ENCODE measurements at places on chromosomes 1 and 21.
A peak's percentile ranks its signal among the peaks of the same experiment; 100 is the strongest.

DNA sequence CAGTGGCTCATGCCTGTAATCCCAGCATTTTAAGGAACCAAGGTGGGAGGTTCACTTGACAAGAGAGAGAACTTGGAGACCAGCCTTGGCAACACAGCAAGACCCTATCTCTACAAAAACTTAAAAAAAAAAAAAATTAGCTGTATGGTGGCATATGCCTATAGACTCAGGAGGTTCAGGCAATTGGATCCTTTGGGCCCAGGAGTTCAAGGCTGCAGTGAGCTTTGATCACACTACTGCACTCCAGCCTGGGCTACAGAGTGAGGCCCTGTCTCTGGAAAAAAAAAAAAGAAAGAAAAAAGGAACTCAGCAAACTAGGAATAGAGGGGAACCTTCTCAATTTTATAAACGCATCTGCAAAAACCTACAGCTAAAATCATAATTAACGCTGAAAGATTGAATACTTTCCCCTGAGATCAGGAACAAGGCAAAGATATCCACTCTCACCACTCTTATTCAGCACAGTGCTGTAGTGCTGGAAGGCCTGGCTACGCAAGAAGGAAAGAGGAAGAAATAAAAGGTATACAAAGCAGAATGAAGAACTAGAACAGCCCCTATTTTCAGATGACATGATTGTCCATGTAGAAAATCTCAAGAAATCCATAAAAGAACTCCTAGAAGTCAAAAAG, 21.6 kb downstream of the HSF2BP start:
- DNase-seq = no peak

DNA sequence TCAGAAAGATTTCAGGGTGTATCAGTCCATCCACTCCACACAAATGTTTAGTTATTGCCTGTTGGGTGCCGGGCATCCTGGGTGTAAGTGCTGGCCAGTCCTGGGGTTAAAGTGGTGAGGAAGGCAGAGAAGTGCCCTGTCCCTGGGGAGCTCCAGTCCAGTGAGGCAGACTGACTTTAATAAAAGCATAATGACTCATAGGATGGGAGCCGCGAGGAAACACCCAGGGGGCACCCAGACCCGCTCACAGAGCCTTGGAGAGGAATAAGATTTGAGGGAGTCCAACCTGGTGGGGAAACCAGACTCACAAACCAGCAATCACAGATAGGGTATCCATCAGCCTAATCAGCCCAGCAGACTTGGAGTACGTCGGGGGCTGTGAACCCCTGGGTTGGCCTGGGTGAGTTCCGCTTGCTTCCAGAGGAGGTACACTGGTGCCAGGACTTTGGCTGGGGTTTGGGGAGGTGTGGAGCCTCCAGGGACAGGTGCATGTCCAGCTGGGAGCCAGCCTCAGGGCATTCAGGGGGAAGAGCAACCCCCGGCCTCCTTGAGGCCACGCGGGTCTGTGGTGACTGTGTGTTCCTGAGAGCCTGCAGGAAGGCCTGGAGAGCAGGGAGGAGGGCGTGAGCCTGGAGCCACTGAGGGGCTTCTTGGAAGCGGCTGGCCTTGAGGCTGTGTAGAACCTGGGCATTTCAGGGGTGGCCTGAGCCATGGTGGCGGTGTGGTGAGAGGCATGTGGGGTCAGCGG, 3.7 kb downstream of the PEAR1 start:
- no peak for DNase-seq

DNA sequence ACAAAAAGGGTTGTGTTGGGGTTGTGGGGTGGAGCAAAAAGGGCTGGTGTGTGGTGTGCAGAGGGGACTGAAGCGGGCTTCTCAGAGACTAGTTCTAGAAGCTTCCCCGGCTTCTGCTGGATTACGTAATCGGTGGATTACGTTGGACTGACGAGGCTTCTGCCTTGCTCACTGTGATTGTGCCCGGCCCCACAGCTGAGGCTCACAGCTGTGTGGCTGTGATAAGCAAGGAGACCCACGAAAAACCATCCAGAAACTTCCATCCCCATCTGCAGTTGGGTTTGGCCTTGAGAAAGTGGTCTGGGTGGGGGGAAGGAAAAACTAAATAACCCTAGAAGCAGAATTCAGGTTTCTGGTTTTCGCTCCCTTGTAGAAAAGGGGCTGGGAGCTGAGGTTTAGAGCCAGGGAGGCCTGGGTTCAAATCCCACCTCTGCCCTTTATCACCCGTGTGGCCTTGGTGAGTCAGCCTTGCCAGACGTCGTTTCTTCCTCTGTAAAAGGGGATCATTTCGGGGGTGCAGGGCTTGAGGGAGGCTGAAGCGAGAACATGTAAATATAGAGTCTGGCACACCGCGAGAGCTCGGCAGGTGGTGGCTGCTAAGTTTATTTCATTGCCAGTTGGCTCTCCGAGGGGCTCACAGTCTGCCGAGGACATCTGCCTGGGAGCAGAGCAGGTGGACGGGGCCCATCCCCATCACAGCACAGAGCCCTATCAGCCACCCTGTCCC, 30.4 kb upstream of the DISP3 start:
- DNase-seq = no peak

DNA sequence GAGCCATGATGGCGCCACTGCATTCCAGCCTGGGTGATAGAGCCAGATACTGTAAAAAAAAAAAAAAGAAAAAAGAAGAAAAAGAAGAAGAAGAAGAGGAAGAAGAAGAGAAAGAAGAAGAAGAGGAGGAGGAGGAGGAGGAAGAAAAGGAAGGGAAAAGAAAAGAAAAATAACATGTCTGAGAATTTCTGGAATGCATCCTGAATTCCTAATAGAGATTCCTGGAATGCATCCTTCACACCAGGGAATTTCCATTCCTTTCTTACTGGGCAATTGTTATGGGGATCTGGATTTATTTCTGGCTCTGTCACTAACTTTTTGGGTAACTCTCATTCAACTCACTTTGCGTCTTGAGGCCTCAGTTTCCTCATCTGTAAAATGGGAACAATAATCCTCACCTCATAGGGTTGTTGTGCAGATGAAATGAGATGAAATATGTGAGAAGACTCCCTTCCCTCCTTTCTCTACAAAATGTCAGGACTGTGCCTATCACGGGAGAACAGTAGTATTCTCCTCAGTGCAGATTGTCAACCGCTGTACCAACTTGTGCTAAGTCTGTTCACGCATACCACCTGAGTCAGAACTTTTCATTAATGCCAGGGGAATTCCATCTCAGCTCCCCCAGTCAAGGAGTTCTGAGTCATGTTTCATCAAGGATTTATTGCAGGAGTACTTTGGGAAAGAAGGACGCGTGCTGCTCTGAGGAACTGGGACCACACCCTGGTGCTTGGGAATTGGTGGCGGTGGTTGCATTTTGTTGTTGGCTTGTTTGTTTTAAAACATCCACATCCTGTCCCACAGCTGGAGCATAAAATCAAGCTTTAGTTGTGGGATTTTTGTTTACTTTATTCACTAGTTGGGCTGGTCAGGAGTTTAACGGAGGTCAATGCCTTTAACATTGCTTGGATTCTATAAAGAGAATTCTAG, 42.4 kb upstream of the ROR1 start:
- DNase-seq = no peak

GRCh38 chr21:38590449-38591217, 92.4 kb upstream of the ERG start:
- no peak for DNase-seq

GRCh38 chr1:153612111-153612754, 704 bp downstream of the S100A16 start:
- DNase-seq = no peak

DNA sequence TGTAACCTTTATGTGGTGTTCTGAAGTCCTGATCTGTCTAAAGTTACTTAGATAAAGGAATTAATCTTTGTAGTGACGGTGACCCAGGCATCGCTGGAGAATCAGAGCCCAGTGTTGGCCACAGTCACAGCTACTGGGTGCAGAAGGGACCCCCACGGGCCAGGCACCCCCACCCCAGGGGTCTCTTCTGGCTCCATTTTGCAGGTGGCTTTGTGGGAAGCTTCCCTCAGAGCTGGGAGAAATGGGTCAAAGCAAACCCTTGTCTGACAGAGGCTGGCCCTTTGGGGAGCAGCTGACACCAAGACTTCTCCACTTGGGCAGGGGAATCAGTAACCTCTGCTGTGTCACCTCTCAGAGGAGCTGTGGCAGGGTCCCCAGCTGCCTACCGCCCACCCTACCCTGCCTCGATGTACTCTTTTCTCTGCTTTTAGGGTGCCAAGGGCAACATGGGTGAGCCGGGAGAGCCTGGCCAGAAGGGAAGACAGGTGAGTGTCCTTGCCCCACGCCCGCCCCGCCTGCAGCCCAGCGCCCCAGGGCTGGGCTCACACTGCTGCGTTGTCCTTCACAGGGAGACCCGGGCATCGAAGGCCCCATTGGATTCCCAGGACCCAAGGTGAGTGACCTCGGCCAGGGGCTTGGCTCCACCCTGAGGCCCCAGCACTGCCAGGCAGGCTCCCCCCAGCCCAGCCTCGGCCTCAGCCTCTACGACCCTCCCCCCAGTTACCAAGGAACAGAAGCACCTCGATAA, 17.7 kb downstream of the COL6A2 start:
- DNase-seq = no peak

DNA sequence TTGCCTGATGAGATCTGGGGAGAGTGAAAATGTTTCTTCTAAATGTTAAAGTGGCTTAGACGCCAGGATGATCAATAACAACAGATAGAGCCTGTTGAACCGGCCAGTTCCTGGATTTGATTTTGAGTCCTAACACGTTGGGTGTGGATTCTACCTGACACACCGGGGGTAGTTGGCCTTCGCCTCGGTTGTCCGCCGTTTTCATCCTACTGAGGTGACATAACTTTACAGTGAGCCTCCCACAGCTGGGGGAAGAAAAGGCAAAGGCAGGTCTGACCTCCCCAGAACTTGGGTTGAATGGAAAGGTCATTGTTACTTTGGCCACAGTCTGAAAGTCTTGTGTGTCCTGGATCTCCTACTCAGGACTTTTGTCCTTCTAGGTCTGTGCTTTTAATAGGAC, 1.1 kb downstream of the PGD start:
- DNase-seq = no peak

GRCh38 chr1:31400393-31400792, 12.6 kb upstream of the SERINC2 start:
- DNase-seq = no peak

DNA sequence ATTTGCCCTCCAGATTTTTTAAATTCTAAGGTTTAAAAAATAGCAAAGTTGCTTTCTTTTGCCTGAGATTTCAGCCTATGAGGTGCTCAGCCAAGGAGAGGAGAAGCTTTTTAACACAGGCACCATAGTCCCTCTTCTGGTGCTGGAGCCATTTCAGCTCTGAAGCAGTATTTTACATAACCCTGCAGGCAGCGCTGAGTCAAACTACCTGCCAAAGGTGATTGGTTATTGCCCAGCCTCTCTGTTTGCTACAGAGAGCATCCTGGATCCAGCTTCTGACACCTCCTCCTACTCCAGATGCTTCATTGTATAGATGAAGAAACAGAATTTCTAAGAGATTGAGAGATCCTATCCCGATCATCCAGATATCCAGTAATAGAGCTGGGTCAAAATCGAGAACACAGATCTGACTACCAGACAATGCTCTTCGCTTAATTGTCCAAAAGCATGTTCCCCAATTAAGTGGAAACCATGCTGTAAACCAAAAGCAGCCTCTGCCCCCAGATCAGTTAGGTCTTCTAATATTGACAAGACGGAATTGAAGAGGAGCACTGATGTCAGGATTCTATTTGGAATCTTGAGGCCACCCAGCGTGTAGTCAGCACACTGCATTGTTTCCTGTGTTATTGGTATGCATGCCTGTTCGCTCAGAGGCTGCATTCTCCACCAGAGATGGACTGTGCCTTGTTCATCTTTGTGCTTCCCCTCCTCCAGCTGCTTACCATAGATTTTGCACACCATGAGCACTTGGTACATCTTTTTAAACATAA, 22.1 kb downstream of the RGS8 start:
- no peak for DNase-seq

- no peak for DNase-seq
These were observed 12.1 kb downstream of the SON start for GRCh38 chr21:33554982-33555344.

GRCh38 chr1:237042892-237043576, 1.1 kb downstream of the RYR2 start:
- no peak for DNase-seq

- peak; percentile 40 for DNase-seq
These were observed 699 bp downstream of the MAP3K6 start for GRCh38 chr1:27366113-27366410.
